Ammon's horn (tissue), 1 donor: ENCODE measurements at places on chromosomes 7 and 10.

DNA sequence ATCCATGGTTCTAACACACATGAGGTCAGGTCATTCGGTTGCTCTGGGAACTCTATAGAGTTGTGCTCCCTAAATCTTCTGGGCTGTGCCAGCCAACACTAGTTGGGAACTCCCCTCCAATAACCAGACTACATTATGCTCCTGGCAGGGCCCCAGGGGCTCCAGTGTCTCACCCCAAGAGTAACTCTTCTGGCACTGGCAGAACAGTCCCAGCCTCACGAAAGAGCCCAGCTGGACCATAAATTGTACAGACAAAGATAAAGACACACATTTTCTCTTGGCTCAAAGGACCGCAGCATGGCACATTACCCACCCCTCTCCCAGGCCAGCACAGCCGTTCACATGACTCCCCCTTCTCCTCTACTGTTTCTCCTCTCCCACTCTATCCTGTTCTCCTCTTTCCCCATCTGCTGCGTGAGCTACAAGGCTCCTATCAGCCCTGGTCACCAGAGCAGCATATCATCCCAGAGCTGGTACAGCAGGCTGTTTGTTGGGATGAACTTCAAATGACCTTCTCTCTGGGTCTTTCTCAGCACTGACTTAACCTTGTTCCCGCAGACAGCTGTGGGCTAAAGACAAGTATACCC is 230.6 kb downstream of the PLXNA4 start:
- DNase-seq: no peak

DNA sequence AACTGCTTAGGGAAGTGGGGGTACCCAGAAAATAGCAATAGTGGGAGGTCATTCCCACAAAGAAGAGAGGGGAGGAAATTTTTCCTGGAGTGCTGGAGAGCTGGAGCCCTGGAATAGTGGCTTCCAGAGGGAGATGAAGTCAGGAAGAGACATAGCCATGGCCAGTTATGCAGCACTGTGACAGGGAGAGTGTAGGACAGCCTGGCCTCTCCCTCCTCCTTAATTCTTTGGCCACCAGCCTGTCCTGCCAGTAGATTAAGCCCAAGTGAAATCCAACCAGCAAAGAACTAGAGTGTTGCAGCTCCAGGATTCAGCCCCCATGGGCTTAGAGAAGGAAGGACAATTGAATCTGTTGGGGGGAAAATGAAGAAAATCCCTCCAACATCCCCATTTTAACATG is 130.5 kb downstream of the HDAC9 start:
- no peak for DNase-seq

GRCh38 chr7:7110706-7111105 is 71.6 kb upstream of the C1GALT1 start:
- no peak for DNase-seq

- DNase-seq: no peak
Observed at GRCh38 chr7:35792472-35792871, 8.4 kb upstream of the SEPTIN7 start.

- DNase-seq: peak; percentile 14
Observed at GRCh38 chr7:22841954-22842353, 19.3 kb upstream of the TOMM7 start.

DNA sequence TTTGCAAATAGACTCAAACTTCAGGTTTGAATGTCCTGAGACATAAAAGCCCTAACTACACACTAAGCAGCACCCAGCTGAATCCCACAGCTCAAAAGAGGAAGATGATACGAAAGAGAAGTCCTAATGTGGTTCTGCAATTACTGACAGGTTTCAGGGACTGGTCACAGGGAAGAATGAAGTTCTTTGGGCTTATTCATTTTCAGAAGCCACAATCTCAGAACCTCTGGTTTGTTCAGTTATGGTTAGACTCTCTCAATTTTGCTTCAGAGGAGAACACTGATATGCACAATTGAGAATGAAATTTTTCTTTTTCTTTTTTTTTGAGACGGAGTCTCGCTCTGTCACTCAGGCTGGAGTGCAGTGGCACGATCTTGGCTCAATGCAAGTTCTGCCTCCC is 94.6 kb upstream of the FAM180A start:
- DNase-seq: no peak

DNA sequence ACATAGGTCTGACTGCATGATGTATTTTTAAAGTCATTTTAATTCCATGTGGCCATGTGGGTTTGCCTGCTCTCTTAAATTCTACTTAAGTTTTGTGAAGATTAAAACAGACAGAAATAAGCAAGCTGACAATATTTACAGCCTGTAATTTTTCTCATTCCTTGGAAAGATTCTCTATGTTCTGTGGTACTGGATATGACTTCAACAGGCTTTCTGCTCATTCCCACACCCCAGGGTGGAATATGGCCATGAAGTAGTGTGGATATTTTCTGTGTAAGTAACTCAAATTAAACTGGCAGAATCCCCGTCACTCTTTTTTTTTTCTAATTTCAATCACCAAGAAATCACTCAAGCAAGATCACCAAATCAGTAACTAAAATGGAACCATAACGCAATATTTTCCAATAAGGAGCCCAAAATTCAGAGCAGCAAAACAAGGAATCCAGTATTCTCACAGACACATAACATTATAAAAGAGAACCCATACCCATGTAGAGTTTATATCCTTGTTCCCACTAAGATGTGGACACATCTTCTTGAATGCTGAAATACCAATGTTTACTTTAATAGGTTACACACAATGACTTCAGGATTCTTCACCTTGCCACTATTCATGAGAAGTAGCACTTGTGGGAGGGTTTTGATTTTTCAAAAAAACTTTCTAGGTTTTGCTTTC is 5.7 kb downstream of the HOXA5 start:
- DNase-seq: no peak

- no peak for DNase-seq
Observed at GRCh38 chr10:71357792-71358265, 38.8 kb downstream of the SLC29A3 start.

GRCh38 chr10:71390461-71390835 is 6.3 kb upstream of the CDH23 start:
- DNase-seq: peak; percentile 83
